ENCODE measurements at places on chromosomes 2 and 18. TPM values are rescaled to one million over a fixed set of nuclear protein-coding genes. Genes with fewer than 3 reads are reported as not detected.

The BUB1 gene
- total RNA-seq: 7.6 TPM

GRCh38 chr2:225031599-225031998, 10.7 kb downstream of the DOCK10 start:
- no peak for DNase-seq

The FBXO15 gene
- 0.92 TPM for total RNA-seq

- no peak for DNase-seq
Measured at GRCh38 chr2:27086724-27087593, at the start of gene KHK. TSS of gene KHK (plus strand) at chr2:27086772. CDS start at chr2:27087260, 488 bp downstream.

- DNase-seq: no peak
Measured at GRCh38 chr2:3021720-3022119, 355.9 kb downstream of the EIPR1 start.

The SIX2 gene
- total RNA-seq: 35.0 TPM

- DNase-seq: no peak
Measured at GRCh38 chr2:171966235-171966634, 33.5 kb upstream of the METAP1D start.

- no peak for DNase-seq
Measured at GRCh38 chr2:58959996-58960395, 718.9 kb upstream of the FANCL start.

The KLF7 gene
- total RNA-seq: 46.2 TPM
